NCI-H146 (cell line): ENCODE measurements at places on chromosomes 1 and 21.

GRCh38 chr1:8435569-8436071, 117.7 kb downstream of the SLC45A1 start:
- no peak for DNase-seq

DNA sequence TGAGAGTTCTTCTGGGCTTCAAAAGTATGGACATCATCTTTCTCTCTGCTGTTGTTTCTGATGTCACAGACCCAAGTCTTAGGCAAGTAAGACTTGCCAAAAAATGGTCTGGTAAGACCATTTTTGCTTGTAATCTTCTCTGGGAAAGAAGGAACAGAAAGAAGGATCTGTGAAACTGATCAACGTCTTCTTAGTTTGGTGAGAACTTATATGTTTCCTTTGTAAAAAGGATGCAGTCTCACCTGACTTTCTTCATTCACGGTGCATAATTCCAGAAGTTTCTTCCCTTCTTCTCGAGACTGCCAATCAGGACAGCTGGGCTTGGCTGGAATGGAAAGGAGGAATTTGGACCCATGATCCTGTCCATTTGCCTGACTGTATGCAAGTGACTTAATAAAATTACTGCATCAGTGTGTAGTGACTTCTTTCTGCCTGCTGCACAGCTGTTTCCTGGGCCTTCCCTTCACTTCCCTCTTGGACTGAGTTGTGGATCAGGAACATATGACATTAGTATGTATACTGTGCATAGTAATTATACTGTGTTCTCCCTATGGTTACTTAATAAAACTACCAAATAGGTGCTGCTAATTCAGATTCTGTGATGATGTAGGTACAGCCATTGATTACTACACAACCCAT, 7.6 kb upstream of the DENND1B start:
- DNase-seq: no peak

DNA sequence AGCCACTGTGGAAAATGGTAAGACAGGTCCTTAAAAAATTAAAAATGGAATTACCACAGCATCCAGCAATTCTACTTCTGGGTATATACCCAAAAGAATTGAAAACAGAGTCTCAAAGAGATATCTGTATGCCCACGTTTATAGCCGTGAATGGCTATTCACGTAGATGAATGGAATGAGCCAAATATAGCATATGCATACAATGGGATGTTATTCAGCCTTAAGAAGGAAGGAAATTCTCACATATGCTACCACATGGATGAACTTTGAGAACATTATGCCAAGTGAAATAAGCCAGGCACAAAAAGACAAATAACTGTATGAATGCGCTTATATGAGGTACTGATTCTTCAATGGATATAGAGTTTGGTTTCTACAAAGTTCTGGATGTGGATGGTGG, 134.5 kb upstream of the KCNE2 start:
- no peak for DNase-seq

GRCh38 chr1:203702130-203702577, 62.8 kb upstream of the LAX1 start:
- DNase-seq: peak; percentile 45

DNA sequence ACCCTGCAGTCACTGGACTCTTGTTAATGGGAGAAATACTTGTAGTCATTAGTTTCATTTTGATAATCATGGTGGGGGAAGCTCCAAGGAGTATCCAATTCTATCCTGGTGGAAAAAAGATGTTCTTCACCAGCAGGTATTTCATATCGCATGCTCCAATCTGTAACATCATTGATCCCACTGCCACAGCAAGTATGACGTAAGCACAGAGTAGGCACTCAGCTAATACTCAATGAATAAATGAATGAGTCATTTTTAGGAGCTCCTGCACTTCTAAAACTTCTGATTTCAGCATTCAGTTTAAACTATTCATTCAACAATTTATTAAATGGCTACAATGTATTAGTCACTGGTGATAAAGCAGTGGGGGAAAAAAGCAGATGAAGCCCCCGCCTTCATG, 30.3 kb downstream of the RXRG start:
- DNase-seq: no peak

GRCh38 chr1:101697072-101697471, 299.7 kb downstream of the OLFM3 start:
- no peak for DNase-seq

- DNase-seq: no peak
These were observed 1016.1 kb downstream of the KCNT2 start for GRCh38 chr1:195591917-195592672.
